ENCODE measurements at places on chromosomes 5 and 9.
A peak's percentile ranks its signal among the peaks of the same experiment; 100 is the strongest.

GRCh38 chr5:58107704-58108103 lies 352.2 kb downstream of the PLK2 start:
- peak; percentile 14 for DNase-seq

DNA sequence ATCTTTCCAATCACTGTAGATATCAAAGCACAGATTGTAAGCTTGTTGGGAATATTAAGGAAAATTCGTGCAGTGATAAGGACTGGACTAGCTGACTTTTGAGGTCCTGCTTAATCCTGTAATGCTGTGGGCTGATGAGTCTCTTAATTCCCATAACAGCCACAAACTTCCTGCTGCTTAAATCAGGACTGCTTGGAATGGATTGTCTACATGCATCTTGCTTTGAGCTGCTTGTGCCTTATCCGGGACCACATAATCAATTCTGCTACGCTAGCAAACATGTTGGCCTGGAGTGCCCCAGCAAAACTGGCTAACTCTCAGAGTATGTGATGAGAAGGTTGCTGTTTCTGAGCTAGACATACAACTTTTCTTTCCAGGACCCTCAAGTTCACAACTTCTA lies 79.6 kb downstream of the SNCAIP start:
- no peak for DNase-seq

GRCh38 chr9:16744394-16744793 lies 126.1 kb downstream of the BNC2 start:
- peak; percentile 76 for DNase-seq

DNA sequence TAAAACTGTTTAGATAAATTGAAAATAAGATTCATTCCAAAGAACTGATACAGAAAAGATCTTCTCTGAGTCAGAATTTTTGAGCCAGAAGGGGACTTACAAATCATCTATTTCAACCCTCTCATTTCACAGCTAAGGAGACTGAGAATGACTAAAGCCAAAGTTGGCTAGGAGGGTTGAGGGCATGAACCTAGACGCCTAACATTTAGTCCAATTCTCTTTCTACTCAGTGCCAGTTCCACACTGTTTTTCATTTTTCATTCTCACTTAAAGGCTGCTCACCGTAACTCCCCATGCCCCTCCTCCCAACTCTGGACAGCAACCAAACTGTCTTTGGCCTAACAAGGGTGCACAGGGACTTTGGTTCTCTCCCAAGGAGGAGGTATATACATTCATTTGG lies 364.0 kb downstream of the NDUFS4 start:
- DNase-seq, result peak; percentile 33

- DNase-seq, result no peak
These were observed 284.1 kb downstream of the CTNND2 start for GRCh38 chr5:11620172-11620571.

GRCh38 chr9:124283228-124283814 lies 25.6 kb downstream of the NEK6 start:
- DNase-seq, result no peak

All from fibroblast of skin of right biceps (primary cell).